Pulmonary artery endothelial cell (primary cell): ENCODE measurements at places on chromosomes 11 and 22.

GRCh38 chr11:73757598-73757997 is 3.3 kb downstream of the RAB6A start:
- no peak for DNase-seq

DNA sequence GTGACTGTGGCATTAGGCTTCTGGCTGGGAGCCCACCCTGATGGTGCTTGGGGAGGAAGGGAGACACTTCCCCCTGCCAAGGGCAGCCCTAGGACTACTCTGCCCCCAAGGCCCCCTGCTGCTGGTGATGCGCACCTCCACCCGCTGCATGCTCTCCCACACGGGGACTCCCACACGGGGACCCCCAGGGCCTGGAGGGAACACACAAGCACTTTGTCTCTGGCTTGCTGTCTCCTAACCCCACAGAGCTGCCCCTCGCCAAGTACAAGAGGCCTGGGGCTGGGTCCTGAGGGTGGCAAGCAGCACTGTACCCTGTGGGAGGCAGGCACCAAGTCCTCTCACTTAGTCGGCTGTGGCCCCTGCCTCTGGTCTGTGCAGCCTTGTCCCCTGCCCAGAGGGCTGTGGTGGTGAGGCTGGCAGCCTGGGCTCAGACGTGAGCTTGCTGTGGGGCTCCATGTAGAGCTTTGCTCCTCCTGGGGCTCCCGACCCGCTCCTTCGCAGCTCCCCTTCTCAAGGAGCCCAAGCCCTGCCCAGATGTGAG is 7.9 kb downstream of the LRRC75B start:
- no peak for DNase-seq

DNA sequence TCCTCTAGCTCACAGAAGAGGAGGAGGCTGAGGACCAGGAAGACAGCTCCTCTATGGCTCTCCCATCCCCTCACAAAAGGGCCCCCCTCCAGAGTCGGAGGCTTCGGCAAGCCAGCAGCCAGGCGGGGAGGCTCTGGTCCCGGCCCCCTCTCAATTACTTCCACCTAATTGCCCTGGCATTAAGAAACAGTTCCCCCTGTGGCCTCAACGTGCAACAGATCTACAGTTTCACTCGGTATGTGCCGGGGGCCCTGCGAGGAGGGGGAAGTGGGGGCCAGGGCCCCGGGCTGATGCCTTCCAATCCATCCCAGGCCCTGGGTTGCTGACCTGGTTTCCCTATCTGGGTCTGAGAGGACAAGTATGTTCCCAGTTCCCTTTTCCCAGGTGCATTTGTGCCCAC is 7.9 kb downstream of the FOXR1 start:
- DNase-seq = no peak

DNA sequence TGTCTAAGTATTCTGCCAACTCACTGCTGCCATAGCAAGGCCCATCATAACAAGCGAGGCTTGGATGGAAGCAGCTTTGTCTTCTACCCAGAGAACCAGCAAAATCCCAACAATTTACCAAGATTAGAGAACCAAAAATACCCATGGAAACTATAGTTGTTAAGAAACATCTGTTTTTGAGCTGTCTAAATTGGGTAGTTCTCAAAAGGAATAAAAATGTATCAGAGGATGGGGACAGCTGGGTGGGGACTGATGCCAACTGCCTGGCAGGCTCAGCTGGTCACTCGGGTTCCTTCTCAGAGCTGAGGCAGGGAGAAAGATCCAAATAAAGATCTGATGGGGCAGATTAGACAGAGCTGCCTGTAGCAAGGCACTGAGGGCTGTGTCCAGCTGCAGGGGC is 85.9 kb upstream of the GRK3 start:
- no peak for DNase-seq

DNA sequence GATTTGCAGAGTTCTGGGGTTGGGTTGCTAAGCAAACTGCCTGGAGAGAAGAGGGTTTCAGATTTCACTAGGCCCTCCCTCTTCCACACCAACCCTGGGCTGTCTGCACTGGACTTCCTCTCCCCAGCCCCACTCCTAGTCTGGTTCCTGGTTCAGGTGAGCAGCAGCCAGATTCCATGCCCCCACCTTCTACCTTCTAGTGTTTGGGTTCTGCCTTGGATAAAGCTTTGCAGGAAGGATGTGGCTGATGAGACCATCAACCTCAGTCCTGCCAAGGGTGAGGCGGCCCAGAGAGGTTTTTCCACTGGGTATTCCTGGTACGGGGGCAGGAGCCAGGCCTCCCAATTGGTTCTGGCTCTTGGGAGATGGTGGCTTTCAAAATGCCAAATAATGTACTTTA is 68.3 kb downstream of the BCR start:
- DNase-seq = no peak

DNA sequence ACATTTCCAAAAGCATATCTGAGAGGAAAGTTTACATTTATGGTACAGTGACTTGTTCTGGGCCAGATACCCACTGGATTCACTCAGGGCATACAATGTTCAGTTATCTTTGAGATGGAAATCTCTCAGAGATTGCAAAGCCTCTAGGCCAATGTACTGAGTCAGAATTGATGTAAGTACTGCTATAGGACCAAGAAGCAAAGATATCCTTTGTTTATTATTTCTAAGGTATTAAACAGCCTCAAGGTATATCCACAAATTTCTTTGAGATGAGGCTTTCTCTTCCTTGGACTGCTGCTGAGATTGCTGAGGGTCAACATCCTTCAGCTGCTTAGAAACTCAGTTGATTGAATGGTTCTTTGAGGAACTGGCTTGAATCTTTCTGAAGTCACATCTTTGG is 484.0 kb downstream of the METTL15 start:
- DNase-seq = no peak
